ENCODE measurements at places on chromosomes 6 and 20. TPM values are rescaled to one million over a fixed set of nuclear protein-coding genes. Genes with fewer than 3 reads are reported as not detected.

Gene KIAA1586
- 30.2 TPM for polyA plus RNA-seq

Gene ATXN1
- polyA plus RNA-seq: 3.9 TPM

Gene BEND3
- 9.2 TPM for polyA plus RNA-seq

Gene SYTL3
- not detected for polyA plus RNA-seq

Gene TNFAIP3
- polyA plus RNA-seq: 3.3 TPM

Gene CPXM1
- polyA plus RNA-seq: 17.0 TPM

Gene DDR1
- polyA plus RNA-seq: 58.3 TPM

Gene FAXC
- polyA plus RNA-seq: 15.2 TPM

Gene PACRG
- 0.52 TPM for polyA plus RNA-seq

Gene CCN2
- polyA plus RNA-seq: 128 TPM

Gene FILIP1
- 6.4 TPM for polyA plus RNA-seq

Gene C4A
- not detected for polyA plus RNA-seq

Gene FAM209B
- 0.68 TPM for polyA plus RNA-seq

Gene SIRPD
- polyA plus RNA-seq: not detected

Gene PHACTR3
- 0.96 TPM for polyA plus RNA-seq

Gene BMP2
- polyA plus RNA-seq: 0.92 TPM

Gene TMEM200A
- 7.1 TPM for polyA plus RNA-seq

Gene SCUBE3
- polyA plus RNA-seq: 0.39 TPM

Gene MAP1LC3A
- 15.3 TPM for polyA plus RNA-seq

All from GM23338 (cell line).